ENCODE measurements at places on chromosomes 5 and 9.

DNA sequence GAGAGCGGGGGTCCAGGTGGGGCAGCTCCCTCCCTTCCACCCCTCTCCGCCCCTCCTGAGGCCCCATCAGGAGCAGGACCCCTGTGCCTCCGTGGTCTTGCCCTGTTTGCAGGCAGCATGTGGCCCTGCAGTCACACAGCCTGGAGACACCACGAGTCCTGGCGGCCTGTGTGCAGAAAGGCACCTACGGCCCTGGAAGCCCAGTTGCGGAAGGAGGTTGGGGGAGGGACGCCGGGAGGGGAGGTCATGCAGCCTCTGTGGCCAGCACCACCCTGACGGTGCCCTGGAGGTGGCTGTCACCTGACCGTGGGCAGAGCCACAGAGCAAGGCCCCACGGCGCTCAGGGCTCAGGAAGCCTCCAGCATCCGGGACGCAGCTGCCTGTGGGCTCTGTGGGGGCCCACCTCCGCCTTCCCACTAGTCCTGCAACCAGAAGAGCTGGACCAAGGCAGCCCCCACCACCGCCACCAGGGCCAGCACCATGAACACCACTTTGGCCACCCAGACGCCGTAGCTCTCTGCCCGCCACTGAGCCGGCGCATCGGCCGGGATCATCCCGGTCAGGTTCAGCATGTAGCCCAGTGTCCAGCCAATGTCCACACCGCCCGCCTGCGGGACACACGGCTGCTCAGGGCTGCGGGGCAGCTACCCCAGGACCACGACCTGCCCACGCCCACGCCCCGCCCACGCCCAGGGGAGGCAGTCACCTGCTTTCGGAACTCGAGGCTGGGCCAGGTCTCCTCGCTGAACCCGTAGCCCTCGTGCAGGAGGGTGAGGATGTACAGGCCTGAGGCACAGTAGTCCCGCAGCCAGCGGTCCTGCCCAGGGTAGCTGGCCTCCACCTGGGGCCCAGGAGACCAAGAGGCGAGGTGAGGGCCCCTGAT lies 6.4 kb downstream of the ENTPD8 start:
- no peak for DNase-seq

GRCh38 chr5:118990582-118990981 lies 2.2 kb upstream of the DTWD2 start:
- DNase-seq = no peak

GRCh38 chr5:169751490-169751889 lies 114.4 kb downstream of the DOCK2 start:
- DNase-seq = no peak

DNA sequence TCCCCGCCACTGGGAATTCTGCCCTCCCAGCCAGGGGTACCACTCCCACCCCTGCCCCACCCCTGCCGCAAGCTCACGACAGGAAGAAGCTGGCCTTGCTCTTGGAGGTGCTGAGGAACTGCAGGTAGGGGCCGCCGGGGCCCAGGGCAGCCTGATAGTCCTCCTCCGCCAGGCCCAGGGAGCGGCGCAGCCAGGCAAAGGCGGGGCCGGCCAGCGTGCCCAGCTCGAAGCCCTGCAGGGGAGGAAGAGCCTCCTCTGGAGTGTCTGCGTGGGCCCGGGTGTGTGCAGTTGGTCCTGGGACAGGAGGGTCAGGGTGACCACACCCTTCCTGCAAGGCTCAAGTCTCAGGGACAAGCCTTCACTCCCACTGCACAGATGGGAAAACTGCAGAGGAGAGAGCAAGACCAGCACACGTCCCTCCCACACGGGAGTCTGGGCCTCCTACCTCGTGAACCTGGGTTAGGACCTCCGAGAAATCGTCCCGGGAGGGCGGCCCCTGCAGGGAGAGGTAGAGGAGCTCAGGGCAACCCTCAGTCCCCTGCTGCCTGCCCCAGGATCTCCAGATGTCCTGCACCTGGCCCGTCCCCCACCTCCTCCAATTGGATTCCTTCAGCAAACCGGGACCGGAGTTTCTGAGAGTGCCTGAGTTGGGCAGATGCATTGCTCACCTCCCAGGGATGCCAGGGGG lies 2.4 kb downstream of the PIP5KL1 start:
- DNase-seq = no peak
